ENCODE measurements at places on chromosomes 6 and 20.

- no peak for DNase-seq
Observed at GRCh38 chr20:35801865-35802264, 30.1 kb downstream of the PHF20 start.

GRCh38 chr6:1965596-1966224 lies 279.7 kb downstream of the GMDS start:
- no peak for DNase-seq

- DNase-seq, result no peak
Observed at GRCh38 chr6:139392794-139393193, 18.3 kb upstream of the CITED2 start.

GRCh38 chr6:88358846-88359245 lies 192.7 kb upstream of the CNR1 start:
- DNase-seq, result no peak

DNA sequence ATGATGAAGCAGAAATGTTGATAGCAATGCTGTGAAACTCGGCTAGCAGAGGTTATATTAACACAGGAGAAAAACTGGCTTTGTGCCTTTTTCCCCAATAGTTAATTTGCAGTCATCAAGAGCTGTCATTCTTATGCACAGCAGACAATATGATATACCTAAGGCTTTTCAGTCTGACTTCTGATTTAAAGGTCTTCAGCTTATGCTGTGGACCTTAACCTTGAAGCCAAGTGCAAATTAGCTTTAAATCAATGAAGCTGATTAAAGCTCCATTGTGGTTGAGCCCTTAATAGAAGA lies 171.6 kb upstream of the ID4 start:
- no peak for DNase-seq

- DNase-seq, result peak; percentile 97
Observed at GRCh38 chr20:63835021-63835858, 4.2 kb upstream of the ZBTB46 start.

DNA sequence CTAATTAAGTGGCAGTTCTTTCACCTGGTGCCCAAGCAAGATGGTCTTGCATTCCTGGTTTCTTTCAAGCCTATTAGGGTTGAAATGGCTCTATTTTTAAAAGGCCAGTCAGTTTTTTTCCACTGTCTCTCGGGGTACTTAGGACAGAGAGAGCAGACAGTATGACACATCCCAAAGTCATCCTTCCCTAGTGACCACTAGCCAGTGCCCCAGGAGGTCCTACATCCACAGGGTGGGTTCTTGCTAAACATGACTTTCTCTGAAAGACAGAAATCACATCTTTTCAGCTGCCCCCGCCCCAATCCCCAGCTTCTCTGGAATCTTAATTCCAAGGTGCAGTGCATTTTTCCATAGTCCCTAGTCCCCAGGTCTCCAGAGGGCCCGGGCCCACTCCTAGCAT lies 192.4 kb downstream of the SLC24A3 start:
- DNase-seq, result no peak

DNA sequence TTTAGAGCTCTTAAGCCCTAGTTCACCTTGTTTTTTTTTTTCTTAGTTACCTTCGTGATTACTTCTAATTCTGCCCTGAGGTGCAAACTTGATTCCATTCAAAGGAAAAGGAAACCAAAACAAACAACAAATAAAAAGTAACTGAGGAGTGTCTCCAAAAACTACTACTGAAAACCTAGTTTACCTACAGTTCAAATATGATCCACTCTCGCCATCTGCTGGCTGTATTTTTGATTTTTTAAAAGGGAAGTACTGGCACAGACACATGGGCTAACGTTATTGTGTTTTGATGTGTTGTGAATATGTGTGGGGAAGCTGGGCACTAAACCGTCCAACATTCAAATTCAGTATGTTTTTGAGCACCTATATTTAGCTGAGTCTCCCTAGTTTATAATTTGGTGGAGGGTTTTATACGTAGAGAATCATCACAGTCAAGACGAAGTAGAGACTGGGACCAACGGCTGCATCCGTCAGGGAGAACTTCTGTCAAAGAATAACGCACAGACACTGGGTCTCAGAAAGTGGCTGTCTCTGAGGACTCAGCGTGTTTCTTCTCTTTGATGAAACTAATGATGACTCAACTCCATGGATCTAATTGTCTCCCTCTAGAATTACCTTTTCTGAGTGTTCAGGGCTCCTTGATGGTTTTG lies 373.5 kb upstream of the BTBD3 start:
- DNase-seq, result no peak

Measured in breast epithelium (tissue), 4 donors.